ENCODE measurements at places on chromosomes 1 and 21. TPM values are rescaled to one million over a fixed set of nuclear protein-coding genes. Genes with fewer than 3 reads are reported as not detected.

Gene EDN2
- not detected for total RNA-seq

Gene HJV
- total RNA-seq = not detected

Gene PWP2
- total RNA-seq = 13.9 TPM

Gene RHOU
- 33.5 TPM for total RNA-seq

Gene FNDC5
- total RNA-seq = under 0.01 TPM

Gene KCTD3
- total RNA-seq = 49.1 TPM

Gene OR2T11
- not detected for total RNA-seq
